H4 (cell line): ENCODE measurements at places on chromosomes 12 and 14. TPM values are rescaled to one million over a fixed set of nuclear protein-coding genes. Genes with fewer than 3 reads are reported as not detected.

NEUROD4 gene
- not detected in 2 replicates for total RNA-seq

CCDC177 gene
- not detected in 2 replicates for total RNA-seq

FOXN4 gene
- not detected in 2 replicates for total RNA-seq

TAS2R42 gene
- not detected in 2 replicates for total RNA-seq

PRB2 gene
- not detected in 2 replicates for total RNA-seq

AP5M1 gene
- 31.2 and 45.6 TPM in 2 replicates for total RNA-seq

ATL1 gene
- 9.3 and 9.4 TPM in 2 replicates for total RNA-seq

CD9 gene
- total RNA-seq = 86.6 and 133 TPM in 2 replicates

CYP27B1 gene
- 0.48 TPM in 1 of 2 replicates, not detected in the other for total RNA-seq

FLRT2 gene
- 9.8 and 13.7 TPM in 2 replicates for total RNA-seq

DNA sequence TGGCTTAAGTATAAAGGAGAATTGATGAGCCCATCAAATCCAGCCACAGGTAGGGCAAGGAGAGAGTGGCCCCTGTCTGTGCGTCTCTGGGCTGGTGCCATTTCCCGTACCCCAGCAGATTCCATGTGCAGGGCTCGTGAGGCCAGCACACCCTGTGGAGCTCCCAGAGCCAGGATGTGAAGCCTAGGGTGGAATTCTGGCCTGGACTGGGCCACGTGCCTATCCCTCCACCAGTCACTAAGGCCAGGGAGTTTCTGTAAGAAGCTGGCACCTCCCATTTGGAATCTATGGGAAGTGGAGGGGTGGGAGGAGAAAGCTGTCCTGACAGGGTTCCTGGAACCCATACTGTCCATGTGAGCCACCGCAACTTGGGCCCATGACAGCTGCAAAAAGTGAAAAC, 148.5 kb downstream of the FOXN3 start:
- DNase-seq = no peak

GRCh38 chr12:111699962-111700361, 14.1 kb downstream of the ACAD10 start:
- DNase-seq = no peak

GRCh38 chr12:52682938-52683574, 2.8 kb upstream of the KRT1 start:
- DNase-seq = no peak

DNA sequence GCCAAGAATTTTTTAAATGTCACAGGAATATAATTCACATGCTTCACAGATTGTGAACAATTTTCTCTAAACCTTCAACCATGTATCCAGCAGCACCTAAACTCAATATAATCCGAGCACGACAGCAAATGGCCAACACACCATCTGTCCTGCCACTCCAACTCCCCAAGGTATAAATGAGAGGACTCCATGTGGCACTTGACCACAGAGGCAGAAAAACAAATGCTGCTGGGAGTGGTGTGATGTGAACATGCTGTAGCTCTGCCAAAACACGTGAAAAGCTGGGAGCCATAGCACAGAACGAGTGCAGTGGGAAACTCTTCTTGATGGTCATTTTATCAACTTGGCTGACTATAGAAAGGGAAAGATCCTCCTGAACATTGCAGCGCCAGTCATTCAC, 70.9 kb downstream of the LLPH start:
- no peak for DNase-seq

- no peak for DNase-seq
Observed at GRCh38 chr12:4145990-4146859, 127.3 kb upstream of the CCND2 start.

DNA sequence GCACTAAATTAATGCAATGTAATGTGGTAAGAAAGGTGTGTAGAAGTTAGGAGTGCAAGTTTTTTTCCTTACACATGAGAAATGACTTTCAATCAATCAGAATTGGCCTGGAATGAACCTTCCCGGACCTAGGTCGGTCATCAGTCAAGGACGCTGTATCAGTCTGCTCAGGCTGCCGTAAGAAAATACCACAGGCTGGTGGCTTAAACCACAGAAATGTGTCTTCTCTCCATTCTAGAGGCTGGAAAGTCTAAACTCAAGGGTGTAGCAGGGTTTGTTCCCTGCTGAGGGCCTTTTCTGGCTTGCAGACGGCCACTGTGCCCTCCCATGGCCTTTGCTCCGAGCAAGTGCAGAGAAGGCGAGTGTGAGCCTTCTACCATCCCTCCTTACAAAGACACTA, 86.6 kb upstream of the DYNC1H1 start:
- no peak for DNase-seq

- no peak for DNase-seq
Observed at GRCh38 chr12:47147739-47148138, 68.0 kb upstream of the AMIGO2 start.

DNA sequence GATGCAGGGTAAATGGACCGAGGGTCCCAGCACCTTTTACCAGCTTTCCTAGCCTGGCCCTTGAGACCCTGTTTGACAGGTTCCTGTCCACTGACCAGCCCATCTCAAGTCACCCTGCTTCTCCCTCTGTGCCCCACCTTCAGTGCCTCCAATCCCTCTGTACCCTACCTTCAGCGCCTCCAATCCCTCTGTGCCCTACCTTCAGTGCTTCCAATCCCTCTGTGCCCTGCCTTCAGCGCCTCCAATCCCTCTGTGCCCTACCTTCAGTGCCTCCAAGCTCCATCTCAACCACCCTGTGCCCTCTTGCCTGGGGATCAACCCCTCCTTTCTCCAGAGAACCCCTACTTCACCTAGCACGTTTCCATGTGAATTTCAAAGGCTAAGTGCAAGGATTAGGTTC, 54.3 kb downstream of the ZFP36L1 start:
- DNase-seq = no peak

DNA sequence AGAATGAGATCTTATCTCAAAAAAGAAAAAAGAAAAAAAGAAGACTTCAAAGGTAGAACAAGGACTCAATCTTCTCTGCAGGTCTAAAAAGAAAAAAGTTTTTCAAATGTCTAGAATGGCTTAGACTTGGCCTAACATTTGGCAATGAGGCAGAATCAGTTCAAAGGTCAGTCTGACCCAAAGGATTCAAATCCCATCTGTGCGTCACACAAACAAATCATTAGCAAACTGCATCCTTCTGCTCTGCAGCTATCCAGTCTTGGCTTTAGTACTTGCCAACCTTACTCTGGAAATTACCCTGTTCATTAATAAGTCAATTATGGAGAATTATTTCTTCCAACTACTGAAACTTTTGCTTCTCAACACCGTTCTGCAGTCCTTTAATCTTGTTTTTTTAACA, 3.1 kb downstream of the YAF2 start:
- no peak for DNase-seq

DNA sequence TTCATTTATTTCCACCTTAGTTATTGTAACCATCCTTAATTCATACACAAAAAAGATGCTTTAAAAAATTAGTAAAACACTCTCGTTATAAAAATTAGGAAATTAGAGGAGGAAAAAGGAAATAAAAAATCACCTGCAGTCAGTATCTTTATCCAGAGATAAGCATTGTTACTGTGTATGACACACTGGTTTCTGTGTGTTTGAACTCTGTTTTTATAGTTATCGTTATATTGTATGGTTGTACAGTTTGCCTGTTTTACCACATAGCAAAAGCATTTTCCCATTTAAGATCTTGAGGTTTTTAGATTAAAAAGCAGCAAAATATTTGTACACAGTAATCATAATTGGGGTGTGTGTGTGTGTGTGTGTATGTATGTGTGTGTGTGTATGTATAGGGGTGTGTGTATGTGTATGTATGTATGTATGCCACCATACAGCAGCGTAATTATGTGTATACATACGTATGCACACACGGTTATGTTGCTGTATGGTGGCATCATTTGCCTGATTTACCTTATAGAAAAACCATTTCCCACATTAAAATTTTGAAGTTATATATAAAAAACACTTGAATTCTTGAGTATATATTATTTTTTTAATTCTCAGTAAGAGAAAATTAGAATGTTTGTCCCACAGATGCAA, 19.8 kb downstream of the WNK1 start:
- DNase-seq = no peak

GRCh38 chr14:30861200-30861599, 13.2 kb upstream of the COCH start:
- DNase-seq = no peak

- DNase-seq = no peak
Observed at GRCh38 chr12:28817524-28817923, 331.6 kb upstream of the FAR2 start.
